ENCODE measurements at places on chromosomes 5 and 9.

DNA sequence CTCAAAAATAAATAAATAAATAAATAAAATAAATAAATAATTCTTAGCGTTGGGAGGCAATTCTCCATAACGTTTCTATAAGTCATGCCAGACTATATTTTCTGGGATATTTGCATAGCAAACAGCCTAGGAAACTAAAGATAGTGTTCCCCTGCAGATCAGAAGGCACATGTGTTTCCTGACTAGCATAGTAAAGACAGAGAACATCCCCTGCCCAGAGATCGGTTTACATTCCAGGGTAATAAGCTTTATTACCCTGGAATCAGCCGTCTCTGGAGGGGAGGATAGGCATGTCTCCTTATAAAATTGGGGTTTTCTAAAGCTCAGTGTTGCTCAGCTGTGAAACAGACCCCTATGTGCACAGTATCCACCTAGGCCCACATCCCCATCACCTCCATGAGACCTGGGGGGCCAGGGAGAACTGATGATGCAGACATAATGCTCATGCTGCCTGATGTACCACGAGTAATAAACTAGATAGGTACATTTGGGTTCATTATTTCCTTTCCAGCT, 36.9 kb upstream of the IFNK start:
- no peak for DNase-seq

GRCh38 chr5:178204182-178204934, at the start of gene HNRNPAB:
TSS of gene HNRNPAB (plus strand) at chr5:178204533. CDS start at chr5:178204838, 305 bp downstream.
- peak; percentile 100 for DNase-seq

DNA sequence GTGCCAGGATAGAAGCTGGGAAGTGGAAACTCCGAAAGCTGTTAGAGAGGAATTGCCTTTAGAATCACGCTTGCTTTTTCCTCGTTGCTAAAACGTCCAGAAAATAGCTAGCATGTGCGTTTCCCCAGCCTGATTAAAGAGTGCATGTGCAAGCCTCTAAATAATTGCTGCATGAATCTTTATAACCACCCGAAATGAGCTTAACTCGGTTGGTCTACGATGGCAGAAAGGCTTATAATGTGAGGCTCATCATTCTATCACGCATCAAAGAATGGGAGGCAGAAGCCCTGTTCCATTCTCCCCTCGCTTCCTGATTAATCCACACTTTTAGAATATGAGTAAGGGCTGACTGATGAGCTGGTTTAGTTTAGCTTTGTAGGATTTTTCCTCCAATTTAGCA, 394.6 kb upstream of the WWC1 start:
- DNase-seq, result no peak

- no peak for DNase-seq
Observed at GRCh38 chr5:155290937-155291336, 277.4 kb downstream of the KIF4B start.

GRCh38 chr5:54388811-54389210, 66.7 kb upstream of the HSPB3 start:
- DNase-seq, result no peak

DNA sequence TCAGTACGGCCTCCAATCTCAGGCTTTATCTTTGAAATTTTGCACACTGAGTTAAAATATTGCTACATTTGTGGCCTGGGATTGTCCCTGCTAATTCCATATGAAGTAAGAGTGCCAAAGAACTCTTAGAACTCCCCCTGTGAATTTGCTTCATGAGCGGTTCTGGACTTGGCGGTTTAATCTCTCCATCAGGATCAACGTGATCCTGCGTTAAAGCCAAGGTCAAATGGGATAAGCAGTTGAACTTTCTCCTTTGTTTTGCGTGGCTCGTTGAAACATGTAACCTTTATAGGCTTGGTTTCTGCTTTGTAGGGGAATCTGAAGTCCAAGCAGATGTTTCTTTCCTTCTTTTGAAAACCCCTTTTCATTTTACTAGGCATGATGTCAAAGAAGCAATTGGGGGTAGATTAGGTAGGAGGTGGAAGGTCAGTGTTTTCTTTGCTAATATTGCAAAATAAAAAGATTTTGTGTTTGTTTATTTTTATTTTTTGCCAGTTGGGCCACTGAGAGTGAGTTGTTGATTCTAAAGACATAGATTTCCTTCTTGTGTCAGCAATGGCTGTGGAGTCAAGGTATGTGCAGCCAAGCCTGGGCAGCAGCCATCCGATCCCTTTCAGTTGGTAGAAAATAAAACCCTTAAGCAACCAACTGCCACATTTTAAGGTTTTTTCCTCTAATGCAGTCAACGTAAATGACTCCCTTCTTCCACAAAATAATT, 390.8 kb downstream of the NNT start:
- no peak for DNase-seq

DNA sequence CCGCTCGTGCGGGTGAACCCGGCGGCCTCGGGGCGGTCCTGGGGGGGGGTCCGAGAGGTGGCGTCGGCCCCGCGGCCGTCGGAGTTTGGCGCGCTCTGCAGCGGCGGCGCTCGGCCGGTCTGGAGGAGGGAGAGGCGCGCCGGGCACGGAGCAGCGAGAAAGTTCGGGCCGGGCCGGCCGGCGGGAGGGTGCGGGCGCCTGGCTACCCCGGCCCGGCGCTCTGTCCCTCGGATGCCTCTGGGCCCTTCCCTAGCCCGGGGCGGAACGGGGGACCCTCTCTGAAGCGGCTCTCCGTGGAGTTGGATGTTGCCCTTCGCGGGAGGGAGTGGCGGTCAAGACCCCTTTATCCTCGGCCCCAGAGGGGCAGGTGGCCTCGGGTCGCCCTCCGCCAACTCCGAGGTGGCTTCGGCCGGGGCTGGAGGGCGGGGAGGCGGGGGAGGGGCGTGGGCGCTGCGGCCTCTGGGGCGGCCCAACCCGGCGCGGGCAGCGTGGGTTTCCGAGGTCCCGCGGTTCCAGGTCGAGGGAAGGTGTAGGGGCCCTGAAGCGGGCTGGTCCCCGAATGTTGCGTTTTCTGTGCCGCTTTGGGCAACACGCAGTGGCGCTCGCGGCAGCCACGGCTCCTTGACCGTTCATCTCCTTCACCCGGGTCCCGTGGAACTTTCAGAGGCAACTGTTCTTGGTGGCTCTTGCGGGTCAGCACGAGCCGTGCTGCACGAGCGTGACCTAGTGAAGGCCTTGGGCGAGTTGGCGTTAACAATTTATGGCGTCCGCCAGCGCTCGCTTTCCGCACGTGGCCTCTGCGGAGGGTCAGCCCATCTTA, 290.5 kb downstream of the DOCK8 start:
- DNase-seq, result peak; percentile 17

DNA sequence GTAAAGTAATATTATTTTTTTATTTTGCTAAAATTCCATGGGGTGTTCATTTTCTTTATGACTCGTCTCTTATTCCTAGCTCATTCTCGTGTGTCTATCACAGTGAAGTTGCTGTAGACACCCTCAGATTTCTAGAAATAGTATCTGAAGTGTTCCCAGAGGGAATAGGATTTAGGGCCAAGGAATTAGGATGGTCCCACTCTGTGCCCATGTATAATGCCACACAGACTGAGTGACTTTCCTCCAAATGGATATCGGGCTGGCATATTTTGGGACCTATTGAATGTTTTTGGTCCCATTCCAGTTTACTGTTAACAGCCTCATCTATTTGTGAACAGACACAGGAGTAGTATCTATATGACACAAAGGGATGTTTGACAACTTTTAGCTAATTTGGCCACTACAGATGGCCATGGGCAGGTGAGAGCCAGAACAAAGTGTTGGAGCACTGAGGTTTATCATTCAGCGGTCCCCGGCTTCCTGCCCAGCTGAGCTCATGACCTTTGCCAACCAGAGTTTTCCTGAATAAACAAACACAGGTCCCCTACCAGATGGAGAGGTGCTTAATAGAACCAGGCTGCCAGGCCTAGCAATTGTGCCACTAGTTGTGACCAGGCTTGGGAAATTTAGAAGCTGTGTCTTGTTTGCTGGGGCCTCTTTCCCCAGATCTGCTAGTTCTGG, 46.9 kb downstream of the MAP1B start:
- DNase-seq, result no peak

Measured in AG08396 (cell line).